ENCODE measurements at places on chromosomes 1 and 21.
A peak's percentile ranks its signal among the peaks of the same experiment; 100 is the strongest.

GRCh38 chr1:201753492-201753891 lies 75.5 kb upstream of the IPO9 start:
- H3K4me3 ChIP-seq: no peak overlapping the region
- H3K27me3 ChIP-seq: no peaks in the 10 kb centered on the region
- H3K27ac ChIP-seq: peak overlapping the region; percentile 55
- DNase-seq: no peak

DNA sequence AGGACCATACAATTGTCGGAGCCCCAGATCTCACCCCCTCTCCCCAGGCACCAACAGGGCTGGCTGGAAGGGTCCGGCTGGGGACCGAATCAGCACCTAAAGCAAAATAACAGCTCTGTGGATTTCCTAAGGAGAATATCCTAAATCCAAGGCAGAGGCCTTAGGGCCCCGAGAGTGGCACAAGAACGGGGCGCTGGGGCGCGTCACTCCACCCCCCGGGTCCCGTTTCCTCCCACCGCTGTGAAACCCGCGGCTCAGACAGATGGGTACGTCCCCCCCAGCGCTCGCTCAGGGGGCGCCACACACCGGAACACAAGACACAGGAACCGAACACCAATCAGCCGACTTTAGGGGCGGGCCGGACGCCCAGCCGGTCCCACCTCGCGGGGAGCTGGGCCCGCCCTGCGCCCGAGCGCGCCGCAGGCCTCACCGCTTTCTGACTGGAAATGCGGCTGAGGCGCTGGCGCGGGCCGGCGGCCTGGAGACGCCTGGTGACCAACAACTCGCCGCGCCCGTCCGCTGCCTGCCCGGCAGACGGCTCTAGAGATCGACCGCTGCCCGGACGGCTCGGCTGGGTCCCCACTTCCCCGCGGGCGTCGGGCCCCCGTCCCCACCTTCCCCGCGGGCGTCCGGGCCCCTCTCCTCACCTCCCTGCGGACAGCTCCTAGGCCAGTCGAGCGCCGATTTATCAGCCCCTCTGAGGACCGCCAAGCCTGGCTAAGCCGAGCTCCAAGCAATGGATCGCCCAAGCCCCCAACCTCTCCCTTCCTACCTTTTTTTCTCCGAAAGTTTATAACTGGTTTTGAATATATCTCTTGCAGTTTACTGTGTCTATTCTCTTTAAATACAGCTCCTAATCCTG lies at the start of gene HFM1:
Gene HFM1 (minus strand): TSS at position 687 of the 862 bp plus-strand sequence. CDS start 3,755 bp downstream, outside the sequence.
- no peaks in the 10 kb centered on the region for H3K36me3 ChIP-seq
- H3K4me1 ChIP-seq: peaks cover 14% of the 10 kb centered on the region
- peak; percentile 83 for DNase-seq
- peak within 1 kb of the TSS; percentile 90 for H3K27ac ChIP-seq

DNA sequence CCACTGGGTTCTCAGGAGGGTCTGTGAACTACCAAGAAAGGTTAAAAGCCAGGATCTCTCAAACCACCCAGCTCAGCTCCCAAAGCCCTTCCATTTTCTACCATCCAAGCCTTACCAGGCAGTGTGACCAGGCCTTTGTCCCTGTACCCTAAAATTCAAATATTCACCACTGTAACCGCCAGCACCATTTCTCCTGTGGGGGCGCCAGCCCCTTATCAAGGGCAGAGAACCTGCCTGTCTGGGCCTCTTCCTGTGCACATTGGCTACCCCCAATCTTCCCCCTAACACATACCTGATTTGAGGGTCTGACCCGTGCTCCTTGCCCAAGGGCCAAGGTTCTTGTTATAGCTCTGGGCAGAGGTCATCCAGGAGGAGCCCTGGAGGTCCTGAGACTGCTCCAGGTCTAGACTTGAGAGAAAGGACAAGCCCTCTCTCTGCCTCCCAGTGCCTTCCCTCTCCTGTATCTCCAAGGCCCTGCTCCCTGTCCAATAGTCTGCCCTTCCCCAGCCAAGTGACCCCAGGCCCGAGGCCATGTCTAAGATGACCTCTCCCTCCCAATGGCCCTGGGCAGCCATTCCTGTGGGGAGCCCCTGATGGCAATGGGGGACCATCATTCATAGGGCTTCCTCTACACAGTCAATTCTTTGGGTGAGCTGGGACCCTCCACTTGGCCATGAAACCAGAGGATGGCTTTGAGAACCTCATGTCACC lies 78.5 kb downstream of the FHAD1 start:
- no peaks in the 10 kb centered on the region for H3K36me3 ChIP-seq
- H3K4me1 ChIP-seq: peaks cover 22% of the 10 kb centered on the region
- no peak overlapping the region for H3K4me3 ChIP-seq

- peaks cover 10% of the 10 kb centered on the region for H3K4me1 ChIP-seq
- H3K36me3 ChIP-seq: no peaks in the 10 kb centered on the region
- H3K27me3 ChIP-seq: peaks cover 55% of the 10 kb centered on the region
- H3K4me3 ChIP-seq: no peak overlapping the region
These were observed 346.8 kb downstream of the RRAGC start for GRCh38 chr1:38512789-38513188.

All from heart right ventricle (tissue), 16 donors.